Hematopoietic multipotent progenitor cell treated with erythropoietin and hydrocortisone succinate and interleukin-3 and kit ligand, for 8 days (in vitro differentiated cells): ENCODE measurements at places on chromosomes 12 and 14.

- DNase-seq = no peak
Observed at GRCh38 chr12:78096909-78097597, 266.4 kb downstream of the NAV3 start.

GRCh38 chr12:120183211-120183631 lies 11.3 kb downstream of the GCN1 start:
- DNase-seq = no peak

DNA sequence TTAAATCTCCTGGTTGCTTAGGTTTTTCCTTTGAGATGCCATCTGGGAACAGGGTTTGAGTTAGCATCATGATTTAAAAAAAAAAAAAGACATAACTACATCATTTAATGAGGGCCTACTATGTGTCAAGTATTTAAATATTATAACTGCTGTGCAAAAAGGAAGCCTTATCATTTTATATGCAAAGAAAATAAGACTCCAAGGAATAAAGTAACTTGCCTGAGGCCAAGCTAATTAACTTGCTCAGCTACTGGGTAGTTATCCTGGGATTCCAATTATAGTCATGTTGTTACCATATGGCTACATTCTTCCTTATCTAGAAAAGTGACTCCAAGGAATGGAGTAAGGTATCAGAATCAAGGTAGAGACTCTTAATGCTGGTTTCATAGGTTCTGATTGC lies 123.5 kb downstream of the SLC41A2 start:
- no peak for DNase-seq

- no peak for DNase-seq
Observed at GRCh38 chr12:12167847-12168246, 97.1 kb downstream of the BCL2L14 start.

DNA sequence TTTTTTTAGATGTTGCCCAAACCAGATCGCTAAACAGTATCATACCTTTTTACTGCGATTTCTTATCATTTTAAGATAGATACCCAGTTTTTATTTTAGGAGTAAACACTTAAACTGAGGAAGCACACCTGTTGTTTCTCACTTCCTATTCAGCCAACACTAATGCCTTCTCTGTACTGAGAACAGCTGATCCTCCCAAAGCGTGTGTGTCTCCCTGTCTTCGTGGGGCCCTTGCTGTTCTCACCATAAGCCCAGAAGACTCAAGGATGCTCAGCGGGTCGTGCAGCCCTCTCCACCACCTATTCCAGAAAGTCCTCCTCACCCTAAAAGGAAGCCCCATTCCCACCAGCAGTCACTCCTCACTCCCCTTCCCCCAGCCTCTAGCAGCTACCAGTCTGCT lies 14.8 kb downstream of the PPP2R5C start:
- no peak for DNase-seq

DNA sequence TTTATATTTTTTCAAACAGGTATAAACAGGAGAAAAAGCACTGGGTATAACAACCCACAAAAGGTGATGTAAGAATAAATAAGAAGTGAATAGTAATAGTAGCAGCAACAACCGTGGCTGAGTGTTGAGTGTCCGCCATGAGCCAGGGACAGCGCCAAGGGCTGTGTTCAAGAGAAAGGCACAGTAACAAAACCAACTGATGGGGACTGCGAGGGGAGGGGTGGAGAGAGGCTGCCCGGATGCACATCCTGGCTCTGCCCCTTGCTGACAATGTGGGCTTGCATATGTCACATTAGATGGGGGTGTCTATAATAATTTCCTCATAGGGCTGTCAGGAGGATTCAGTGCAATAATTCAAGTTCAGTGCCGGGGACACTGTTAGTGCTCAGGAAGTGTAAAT lies 912.4 kb downstream of the VRK1 start:
- no peak for DNase-seq

- no peak for DNase-seq
Observed at GRCh38 chr14:96274122-96274521, 18.1 kb downstream of the BDKRB1 start.

DNA sequence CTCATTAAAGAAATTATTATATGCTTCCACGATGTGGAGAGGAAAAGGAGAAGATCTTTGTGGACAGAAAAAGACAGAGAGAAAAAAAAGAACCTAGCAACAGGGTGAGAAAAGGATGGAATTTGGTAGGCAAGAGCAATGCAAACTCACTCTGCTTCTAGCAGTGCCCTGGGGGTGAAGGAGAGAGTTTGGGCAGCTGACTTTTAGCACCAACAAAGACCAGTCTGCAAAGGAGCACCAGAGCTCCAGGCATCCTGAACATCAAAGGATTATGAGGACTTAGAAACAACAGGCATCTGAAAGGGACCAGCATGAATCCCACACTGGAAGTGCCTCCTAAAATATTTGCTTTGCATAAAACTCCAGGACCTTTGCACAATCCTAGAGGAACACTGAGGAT lies 32.8 kb upstream of the RERG start:
- no peak for DNase-seq

GRCh38 chr12:63766498-63766897 lies 13.2 kb upstream of the RXYLT1 start:
- DNase-seq = no peak

- peak; percentile 57 for DNase-seq
Observed at GRCh38 chr14:104794099-104794498, 1.4 kb downstream of the AKT1 start.

GRCh38 chr12:77645966-77646598 lies 184.6 kb upstream of the NAV3 start:
- no peak for DNase-seq

DNA sequence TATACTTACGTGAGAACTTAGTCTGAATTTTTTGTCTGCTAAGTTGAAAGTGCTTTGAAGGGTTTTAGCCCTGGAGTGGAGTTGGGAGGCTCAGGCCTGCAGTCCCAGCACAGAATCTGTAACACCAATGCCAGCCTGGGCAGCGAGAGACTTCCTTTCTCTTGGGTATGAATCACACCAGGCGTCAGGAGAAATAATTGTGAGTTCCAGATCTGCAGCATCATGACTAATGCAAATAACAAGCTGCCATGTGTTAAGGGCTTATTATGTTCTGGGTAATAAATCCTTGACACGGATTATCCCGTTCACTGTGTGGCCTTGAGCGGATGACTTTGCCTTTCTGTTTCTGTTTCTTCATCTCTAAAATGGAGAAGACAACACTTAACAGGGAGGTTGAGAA lies 70.6 kb downstream of the B4GALNT3 start:
- no peak for DNase-seq

- no peak for DNase-seq
Observed at GRCh38 chr12:108484845-108485244, 30.2 kb upstream of the FICD start.

- DNase-seq = no peak
Observed at GRCh38 chr12:71888521-71888920, 49.0 kb downstream of the TBC1D15 start.

DNA sequence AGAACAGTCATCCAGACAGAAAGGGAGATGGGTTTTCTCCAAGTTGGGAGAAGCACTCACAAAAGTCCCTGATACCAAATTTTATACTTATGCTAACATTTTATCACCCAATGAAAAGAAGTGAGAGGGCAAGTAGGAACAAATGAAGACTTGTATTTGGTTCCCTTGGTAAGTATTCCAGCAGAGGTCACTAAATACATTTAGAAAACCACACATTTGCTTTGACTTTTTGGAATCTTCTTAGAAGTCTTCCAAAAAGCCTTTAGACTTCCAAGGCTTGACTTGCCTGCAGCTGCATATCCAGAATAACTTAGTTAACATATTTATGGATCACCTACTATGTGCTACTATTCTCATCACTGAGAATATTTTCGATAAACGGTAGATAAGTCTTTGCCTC lies 3.1 kb upstream of the GYS2 start:
- peak; percentile 43 for DNase-seq
